Ecto neural progenitor cell (in vitro differentiated cells): ENCODE measurements at places on chromosomes 6 and 20.

- no peak for DNase-seq
Measured at GRCh38 chr6:135250234-135250633, 69.1 kb downstream of the MYB start.

DNA sequence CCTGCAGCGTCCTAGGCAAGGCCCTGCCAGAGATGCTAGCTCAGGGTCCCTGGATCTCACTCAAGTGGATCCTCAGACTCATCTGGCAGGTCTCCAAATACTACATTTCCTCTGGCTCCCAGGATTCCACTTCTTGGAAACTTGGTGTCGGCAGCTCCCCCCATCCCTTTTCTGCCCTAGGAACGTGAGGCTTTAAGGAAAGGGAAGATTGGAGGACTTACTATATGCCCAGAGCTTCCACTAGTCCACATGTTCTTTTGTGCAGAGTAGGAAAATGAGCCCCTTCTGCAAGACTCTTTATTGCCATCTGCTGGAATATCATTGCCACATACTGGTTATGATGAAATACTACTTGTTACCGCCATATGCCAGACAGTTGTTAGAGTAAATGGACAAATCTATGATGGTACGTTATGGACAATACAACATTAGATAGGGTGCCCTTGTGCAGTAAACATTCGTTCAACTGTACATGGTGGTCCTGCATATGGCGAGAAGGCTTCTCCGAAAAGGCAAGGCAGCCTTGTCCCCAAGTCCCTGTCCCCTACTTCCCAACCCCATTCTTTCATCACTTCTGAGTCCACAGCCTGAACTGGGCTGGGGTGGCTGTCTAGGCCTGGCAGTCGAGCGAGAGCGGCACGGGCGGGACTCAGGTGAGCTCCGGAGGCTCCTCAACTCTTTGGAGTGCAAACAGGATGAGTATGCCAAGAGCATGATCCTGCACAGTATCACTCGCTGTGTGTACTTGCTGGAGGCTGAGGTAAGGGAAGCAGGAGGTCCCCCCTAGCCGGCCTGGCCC, 780 bp downstream of the ARMC12 start:
- no peak for DNase-seq

DNA sequence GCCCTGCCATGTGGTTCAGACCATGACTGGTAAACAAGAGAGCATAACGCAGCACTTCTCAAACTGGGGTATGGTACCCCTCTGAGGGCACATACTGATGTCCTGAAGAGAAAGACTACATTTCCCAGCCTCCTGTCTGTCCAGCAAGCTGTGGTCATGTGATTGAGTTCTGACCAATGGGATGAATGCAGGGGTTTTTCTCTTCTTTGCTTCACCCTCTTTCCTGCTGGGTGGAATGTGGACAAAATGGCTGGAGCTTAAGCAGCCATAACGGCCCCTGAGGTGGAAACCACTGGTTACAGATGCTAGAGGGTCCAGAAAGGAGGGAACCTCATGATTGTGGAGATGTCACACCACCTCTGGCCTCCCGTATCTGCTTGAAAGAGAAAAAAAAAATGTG, 19.4 kb upstream of the KCNB1 start:
- no peak for DNase-seq

- DNase-seq = no peak
Measured at GRCh38 chr20:57746201-57746600, 36.4 kb upstream of the PMEPA1 start.

GRCh38 chr6:169864148-169865020, 113.0 kb downstream of the ERMARD start:
- DNase-seq = no peak

GRCh38 chr6:17043148-17043522, 58.7 kb upstream of the STMND1 start:
- DNase-seq = no peak

- peak; percentile 58 for DNase-seq
Measured at GRCh38 chr6:122381494-122382265, 17.8 kb upstream of the HSF2 start.

GRCh38 chr6:152404936-152405595, 232.1 kb downstream of the SYNE1 start:
- DNase-seq = no peak

DNA sequence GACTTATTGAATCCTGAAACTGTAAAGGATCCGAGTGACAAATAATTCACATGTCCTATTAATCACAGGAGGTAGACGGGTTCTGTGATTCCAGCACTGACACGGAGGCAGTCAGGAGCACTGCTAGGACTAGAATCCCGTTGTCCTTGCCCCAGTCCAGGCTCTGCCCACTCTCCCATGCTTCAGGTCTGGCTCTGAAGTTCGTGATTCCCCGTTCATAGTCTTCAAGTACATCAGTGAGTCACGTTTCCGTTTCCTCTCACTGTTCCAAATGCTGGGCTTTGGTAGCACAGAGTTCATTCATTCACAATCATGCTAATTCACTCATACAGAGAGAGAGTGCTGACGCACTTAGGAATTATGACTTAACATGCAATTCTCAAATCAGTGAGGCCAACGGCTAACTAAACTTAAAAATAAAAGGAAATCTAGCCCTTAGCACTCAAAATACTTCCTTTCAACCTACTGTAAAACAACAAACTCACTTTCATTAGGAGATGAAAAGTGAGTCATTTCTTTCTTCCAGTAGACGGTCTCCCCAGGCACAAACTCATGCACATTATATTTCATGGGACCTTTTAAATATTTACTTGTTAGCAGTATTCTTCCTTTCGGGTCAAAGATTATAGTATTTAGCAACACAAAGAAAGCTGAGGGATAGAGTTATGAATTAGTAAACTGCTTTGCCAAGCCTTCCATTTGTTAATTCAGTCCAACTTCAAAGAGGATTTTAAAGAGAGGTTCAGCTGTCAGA, 94.0 kb upstream of the NHSL1 start:
- DNase-seq = no peak

DNA sequence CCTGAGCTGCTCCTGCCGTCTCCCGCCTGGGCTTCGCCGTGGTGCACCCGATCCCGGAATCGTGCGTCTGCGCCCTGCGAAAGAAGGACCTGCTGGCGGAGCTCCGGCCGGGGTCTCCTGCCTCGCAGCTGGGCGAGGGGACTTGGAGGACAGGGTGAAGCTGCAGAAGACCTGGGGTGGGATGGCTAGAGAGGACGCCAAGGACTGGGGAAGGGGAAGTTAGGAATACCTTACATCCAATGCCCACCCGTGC, 150.2 kb downstream of the PRL start:
- no peak for DNase-seq

GRCh38 chr6:4922488-4923037, 81.3 kb downstream of the RPP40 start:
- no peak for DNase-seq

- DNase-seq = no peak
Measured at GRCh38 chr6:148169706-148170105, 172.9 kb upstream of the SASH1 start.

DNA sequence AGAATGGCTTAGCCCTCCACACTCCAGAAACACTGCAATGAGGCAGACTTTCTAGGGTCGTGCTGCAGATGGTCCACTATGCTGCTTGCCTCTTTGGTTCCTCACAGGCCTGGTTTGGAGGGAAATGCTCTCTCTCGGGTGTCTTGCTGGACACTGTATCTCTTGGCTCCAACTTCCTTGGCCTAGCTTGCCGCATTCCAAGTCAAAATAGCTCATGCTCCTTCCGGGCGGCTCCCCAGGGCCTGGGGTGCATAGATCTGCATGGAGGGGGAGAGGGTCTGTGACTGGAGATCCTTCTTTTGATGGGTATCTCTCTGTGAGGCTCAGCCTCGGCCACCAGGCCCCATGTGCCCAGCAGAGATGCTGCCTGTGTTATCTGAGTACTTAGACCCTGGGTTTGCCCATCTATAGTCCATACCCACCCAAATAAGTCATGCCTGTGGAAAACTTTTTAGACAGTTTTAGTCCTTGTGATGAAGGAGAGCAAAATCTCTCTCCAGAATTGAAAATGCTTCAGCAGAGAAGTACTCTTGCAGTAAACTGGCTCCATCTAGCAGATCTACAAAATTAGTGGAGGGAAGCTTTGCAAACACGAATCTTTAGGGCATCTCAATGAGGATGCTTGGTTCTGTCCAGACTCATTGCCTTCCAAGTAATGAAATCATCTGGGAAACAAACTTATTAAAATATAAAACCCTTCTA, 264.1 kb upstream of the RIN2 start:
- DNase-seq = no peak

DNA sequence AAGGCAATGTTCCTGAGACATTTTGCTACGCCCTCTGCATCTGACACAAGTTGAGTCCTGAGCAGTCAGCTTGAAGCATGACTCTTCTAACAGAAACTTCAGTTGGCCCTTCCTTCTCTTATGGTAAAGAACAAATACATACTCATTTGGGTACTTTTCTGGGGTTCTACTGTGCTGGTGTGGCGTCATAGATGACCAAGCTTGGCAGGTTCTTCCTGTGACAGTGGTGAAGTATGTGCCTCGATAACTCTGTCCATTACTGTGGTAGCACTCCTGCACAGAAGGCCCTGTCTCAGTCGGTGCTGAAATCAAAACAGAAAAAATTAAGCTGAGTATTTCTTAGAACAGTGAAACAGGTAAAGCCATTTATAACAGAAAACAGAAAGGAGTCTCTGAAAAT, 152.5 kb downstream of the SLC22A3 start:
- no peak for DNase-seq

GRCh38 chr6:16704401-16705045, 56.7 kb downstream of the ATXN1 start:
- no peak for DNase-seq
